ENCODE measurements at places on chromosomes 7 and 10.

DNA sequence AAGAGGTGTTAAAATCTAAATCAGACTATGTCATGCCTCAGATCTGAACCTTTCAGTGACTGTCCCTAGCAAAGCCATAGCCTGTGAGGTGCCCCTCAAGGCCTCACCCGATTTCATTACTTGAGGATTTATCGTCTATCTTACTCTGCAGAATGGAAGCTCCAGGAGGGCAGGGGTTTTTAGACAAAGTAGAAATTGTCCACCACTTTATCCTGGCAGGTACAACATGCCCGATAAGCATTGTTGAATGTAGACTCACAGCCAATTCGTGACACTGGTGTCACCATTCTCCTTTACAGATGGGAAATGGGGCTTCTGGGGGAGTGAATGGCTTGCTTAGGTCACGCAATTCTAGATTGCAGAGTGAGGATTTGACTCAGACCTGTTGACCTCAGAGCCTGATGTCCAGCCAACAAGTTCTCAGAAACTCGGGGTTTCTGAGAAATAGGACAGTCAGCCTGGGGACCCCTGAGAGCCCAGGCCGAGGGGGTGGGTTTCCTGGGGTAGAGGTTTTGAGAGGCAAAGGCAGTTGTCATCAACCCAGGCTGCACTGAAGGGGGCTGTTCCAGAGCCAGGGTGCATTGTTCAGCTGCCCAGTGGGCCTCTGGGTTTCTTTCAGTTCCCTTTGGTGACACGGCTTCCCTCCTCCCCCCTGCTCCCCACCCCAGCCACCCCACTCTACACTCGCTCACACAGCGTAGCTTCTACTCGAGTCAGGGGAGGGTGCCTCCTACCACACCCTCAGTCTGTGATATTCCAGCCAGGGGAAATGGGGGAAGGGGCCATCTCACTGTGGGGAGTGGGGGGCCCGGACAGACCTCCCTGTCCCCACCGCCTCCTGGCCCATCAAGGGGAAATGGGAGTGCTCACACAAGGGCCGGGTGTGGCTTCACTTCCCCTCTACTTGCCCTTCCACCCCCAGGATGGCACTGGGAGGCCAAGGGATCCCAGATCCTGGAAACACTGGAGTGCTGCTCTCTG, 3.1 kb upstream of the IRF5 start:
- DNase-seq = no peak

- no peak for DNase-seq
Measured at GRCh38 chr10:113493195-113493594, 59.7 kb upstream of the HABP2 start.

GRCh38 chr7:49564379-49564714, 209.1 kb upstream of the VWC2 start:
- DNase-seq = no peak

GRCh38 chr10:2296179-2296891, 559.0 kb upstream of the ADARB2 start:
- DNase-seq = no peak

GRCh38 chr10:68105820-68106219, 3.5 kb upstream of the MYPN start:
- DNase-seq = no peak

- DNase-seq = no peak
Measured at GRCh38 chr7:24702755-24703154, 54.5 kb downstream of the GSDME start.
